ENCODE measurements at places on chromosomes 2 and 18. TPM values are rescaled to one million over a fixed set of nuclear protein-coding genes. Genes with fewer than 3 reads are reported as not detected.

DNA sequence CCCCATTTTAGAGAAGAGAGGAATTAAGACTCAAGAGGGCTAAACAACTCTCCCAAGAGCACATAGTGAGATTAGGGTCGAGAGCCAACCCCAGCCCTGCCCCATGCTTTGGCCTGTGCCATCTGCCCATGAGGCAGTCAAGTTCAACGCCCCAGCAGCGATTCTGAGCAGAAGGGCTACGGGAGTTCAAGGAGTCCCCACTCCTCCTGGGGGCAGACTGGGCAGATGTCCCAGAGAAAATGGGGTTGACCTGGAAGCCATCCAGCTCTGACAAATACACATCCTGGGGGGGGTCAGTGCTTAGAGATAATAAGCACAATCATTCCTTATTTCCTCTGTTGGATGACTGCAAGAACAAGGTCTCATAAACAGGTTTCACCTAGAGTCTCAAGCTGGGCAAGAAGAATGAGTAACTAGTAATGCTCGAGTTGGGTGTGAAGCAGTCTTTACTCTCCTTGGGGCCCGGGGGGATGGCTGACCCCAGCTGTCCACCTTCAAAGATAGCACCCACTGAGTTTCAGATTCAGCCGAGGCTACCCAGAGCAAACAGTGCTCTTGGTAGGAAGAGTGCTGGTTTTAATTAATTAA is 716.4 kb downstream of the RNF144A start:
- DNase-seq = no peak

Gene CTNNA2
- total RNA-seq = 2.7 TPM

Gene IL36RN
- not detected for total RNA-seq

DNA sequence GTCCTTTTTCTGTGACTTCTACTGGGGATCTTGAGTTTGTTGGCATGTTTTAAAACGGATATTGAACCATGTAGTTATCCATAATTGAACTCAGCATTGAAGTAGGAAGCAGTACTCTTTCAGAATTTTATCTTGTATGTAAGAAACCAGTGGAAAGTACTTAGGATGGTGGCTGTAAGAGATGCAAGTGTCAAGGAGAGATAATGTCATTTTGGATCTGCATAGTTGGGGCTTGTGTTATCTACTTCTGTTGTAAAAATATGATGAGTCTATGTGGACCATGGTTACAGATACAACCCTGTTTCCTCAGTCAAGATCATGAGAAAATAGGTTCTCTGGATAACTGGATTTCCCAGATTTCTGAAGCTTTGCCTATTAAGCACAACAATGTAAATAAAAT is 113.7 kb downstream of the NAB1 start:
- no peak for DNase-seq

Gene NETO1
- total RNA-seq = not detected

Gene SLC11A1
- total RNA-seq = 0.03 TPM

DNA sequence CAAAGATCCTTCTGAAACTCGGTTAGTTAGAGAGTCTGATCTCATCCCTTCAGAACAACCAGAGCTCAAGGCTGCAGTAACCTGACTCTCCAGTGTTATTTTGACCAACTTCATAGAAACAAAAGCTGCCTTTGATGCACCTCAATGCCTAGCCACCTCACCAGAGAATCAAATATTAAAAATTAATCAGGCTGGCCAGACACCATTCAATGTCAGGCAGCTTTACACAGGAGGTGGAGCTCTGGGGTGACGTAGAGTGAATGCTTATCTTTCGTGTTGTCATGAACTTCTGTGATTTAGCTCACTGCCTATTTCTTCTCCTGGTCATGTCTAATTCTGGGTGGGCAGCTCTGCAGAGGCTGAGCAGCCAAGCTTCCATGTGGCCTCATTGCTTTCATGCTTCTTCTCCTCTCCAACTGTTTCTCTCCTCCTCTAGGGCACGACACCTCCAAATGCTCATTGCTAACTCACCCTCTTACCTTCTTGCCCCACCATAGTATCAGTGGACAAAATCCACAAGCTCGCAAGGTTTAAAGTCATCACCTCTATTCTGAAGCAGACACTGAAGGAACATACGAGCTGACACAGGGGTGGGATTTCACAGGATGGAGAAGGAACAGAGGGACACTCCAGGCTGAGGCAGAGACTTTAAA is 39.4 kb downstream of the AAK1 start:
- peak; percentile 28 for DNase-seq

- no peak for DNase-seq
Measured at GRCh38 chr2:26302846-26303245, 43.1 kb upstream of the SELENOI start.

DNA sequence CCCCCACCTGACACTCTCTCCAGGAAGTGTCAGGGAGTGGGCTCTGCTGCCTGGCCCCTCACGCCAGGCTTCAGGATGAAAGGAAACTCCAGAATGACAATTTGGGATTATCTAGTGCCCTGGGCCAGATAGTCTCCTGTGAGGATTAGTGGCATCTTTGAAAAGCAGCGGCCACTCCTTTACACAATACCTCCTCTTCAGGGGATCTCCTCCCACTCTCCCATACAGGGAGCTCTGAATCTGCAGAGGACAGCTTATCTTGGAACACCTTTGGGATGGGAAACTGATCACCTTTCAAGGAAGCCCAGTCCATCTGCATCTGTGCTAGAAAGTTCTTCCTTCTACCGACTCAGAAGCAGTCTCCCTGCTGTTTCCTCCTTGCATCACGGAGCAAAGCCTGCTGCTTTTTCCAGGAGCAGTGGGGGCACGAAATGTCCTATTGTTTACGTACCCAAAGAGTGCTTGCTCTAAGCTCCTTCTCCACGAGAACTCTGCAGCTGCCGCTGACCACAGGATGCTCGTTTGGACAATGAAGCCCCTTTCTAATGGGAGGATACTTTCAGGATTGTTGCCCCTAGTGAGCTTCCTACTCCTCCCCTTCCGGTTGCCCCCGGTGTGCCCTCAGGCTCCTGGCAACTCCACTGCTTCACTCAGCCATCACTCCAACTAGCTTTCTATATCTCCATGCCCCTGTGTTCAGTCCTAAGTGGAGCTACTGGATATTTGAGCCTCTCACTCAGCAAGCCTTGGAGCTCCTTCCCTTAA is 31.5 kb downstream of the SIX3 start:
- DNase-seq = no peak

DNA sequence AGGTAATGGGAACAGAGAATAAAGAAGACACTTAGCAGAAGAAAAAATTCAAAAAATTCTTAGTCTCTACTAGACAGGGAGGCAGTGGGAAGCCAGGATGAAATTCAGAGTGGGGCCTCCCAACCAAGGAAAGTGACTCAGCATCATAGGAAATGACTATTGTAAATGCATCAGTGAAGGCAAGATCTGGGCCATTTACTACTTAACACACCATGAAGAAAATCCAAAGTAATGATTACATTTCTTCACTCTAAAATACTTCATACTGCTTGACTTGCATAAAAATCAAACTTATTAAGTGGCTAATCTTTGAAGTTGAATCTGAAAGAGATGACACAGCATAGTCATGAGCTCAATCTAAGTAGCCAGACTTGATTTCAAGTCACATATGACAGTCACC is 405.8 kb upstream of the SLC39A10 start:
- no peak for DNase-seq

GRCh38 chr18:76914314-76914713 is 92.0 kb downstream of the ZNF236 start:
- no peak for DNase-seq

Gene CERS6
- 38.0 TPM for total RNA-seq

Gene USP37
- 16.8 TPM for total RNA-seq

DNA sequence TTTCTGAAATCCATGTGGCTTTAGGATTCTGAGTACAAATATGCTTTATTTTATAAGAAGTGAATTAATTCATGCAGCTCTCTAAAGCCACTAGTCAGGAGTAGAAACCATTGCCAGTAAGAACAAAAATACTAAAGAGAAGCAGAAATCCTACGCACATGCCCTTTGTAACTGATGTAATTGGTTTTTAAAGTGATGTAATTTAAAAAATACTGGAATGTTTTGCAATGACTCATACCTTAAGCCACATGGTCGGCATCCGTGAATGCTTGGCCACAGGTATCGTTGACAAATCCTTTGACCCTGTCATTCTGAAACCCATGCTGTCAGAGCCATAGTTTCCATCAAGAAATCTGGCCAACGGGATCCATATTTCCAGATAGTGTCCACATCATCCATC is 213.3 kb downstream of the ACKR3 start:
- no peak for DNase-seq

Gene PCARE
- total RNA-seq = 0.32 TPM

Gene LBX2
- total RNA-seq = 1.5 TPM

Gene TANC1
- total RNA-seq = 20.1 TPM

Gene CCDC74A
- total RNA-seq = 8.5 TPM

DNA sequence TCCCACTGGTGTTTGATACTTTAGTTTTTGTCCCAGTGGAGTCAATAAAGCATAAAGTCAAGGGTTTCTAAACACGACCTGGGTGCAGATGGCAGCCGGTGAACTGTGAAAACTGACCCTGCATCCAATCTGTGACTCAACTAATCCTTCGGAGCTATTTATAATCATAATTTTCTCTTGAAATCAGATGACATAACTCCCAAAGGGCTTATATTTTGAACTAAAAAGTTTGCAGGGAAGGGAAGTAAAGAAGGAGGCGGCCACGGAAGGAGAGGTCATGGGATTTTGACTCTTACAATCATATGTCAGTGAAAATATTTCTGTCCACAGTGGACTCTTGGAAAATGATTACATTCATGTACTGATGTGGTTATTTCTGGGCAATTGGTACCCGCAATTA is 178.5 kb downstream of the PDE1A start:
- DNase-seq = peak; percentile 46

DNA sequence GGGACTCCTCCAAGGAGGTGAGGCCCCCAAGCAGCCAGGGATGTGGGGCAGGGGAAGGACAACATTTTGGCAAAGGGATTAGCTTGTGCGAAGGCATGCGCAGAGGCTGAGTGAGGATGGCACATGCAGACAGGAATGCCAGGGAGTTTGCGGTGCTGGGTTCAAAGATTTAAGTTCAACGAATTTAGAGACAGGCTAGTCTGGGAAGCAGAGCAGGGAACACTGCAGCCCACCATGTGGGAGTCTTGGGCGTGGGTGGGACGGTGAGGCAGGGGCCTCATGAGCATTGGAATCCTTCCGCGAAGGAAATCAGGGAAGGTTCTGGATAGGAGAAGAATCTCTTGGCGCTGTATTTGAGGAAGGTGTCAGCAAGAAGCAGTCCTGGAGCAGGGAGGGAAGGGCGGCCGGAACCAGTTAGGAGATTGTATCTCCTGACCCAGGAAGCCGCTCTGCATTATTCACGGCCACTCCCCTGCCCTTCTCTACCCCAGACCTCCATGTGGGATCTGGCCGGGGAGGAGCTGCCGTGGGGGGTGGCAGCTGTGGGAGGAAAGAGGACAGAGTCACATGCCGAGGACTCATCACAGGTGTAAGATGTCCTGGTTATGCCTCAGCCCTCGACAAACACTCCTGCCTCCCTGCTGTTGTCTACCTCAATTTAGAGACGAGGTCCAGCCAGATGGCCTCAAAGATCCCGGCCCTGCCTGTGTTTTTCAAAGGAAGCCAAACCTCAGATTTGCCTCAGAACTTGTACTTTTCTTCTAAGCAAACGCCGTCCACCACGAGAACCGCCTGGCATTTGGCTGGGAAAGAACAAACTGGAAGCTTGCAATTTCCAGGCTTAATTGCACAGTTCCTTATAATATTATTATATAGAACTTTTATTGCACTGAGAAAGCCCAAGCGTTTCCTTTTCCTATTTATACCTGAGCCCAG is 123.7 kb upstream of the SMAD2 start:
- DNase-seq = peak; percentile 51

Gene FTCDNL1
- total RNA-seq = 2.8 TPM

GRCh38 chr18:78605255-78605654 is 374.4 kb upstream of the SALL3 start:
- no peak for DNase-seq

GRCh38 chr2:20823917-20824316 is 1.0 kb upstream of the LDAH start:
- no peak for DNase-seq

GRCh38 chr2:73780237-73780582 is 307 bp upstream of the DUSP11 start:
- no peak for DNase-seq

DNA sequence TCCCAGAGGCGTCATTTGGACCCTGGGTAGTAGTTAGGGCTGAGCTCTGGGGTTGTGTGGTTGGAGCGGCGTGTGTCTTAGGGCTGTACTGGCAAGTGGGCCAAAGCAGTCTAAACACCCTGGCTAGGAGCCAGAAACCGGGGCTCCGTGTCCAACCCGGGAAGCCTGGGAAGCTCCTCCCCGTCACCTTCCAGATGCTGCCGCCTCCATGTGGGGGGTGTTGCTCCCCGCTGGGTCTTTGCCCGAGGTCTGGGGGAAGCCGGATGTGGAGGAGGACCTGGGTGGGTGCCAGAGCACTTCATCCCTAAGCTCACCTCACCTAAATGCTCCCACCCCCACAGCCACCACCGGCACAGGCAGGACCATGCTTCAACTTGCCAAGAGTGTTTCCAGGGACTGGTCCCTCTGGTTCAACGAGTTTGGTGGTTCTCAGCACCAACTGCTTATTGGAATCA is 25.4 kb downstream of the TET3 start:
- no peak for DNase-seq

GRCh38 chr2:9141091-9141667 is 65.4 kb upstream of the ASAP2 start:
- no peak for DNase-seq

GRCh38 chr18:35185771-35186170 is 55.1 kb upstream of the ZNF397 start:
- no peak for DNase-seq

GRCh38 chr2:26811791-26812694 is 26.2 kb downstream of the CENPA start:
- DNase-seq = no peak

DNA sequence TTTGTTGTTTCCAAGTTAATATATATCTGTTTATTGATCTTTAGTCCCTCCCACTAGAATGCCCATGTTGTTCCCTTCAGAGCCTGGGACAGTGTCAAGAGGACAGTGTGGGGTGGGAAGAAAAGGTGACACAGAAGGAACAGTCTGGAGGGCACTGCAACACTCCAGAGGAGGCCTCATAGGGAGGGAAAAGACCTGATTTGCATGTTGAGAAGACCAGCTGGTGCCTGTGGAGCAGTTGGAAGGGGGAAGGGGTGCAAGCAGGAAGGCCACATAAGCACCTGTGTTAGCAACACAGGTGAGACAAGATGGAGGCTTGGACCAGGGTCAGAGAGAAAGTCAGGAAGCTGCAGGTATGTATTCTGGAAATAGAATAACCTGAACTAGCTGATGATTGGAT is 48.1 kb upstream of the FHOD3 start:
- DNase-seq = no peak

DNA sequence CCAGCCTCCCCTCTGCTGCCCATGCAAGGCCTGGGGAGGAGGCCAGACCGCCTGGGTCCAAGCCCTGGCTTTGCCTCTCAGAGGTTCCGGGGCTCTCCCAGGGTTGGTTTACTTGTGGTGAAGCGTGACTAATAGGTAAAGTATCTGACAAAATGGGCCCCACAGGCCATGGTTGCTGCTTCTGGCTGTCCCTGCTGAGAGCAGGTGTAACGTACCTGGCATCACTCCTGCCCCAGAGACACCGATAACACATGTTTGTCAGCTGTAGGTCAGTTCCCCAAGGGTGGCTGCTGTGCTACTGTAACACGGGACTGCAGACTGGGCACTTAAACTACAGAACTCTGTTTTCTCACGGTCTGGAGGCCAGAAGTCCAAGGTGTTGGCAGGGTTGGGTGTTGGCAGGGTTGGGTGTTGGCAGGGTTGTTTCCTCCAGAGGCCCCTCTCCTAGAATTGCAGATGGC is 34.1 kb downstream of the ODC1 start:
- DNase-seq = peak; percentile 71

Gene CD207
- total RNA-seq = 0.26 TPM

Data from myocyte (in vitro differentiated cells).